ENCODE measurements at places on chromosomes 2 and 18. TPM values are rescaled to one million over a fixed set of nuclear protein-coding genes. Genes with fewer than 3 reads are reported as not detected.

GRCh38 chr2:157301307-157301706, 24.3 kb downstream of the ERMN start:
- no peak overlapping the region for H3K27ac ChIP-seq
- DNase-seq, result no peak
- no peaks in the 10 kb centered on the region for H3K36me3 ChIP-seq
- peaks cover 13% of the 10 kb centered on the region for H3K4me1 ChIP-seq
- no peak overlapping the region for H3K4me3 ChIP-seq

GRCh38 chr2:145399131-145399530, 879.2 kb upstream of the ZEB2 start:
- no peaks in the 10 kb centered on the region for H3K4me1 ChIP-seq
- no peak for DNase-seq
- no peak overlapping the region for H3K27ac ChIP-seq
- H3K27me3 ChIP-seq, result no peaks in the 10 kb centered on the region

- H3K36me3 ChIP-seq, result no peaks in the 10 kb centered on the region
- H3K4me1 ChIP-seq, result no peaks in the 10 kb centered on the region
Measured at GRCh38 chr2:21819454-21819853, 695.7 kb downstream of the TDRD15 start.

GRCh38 chr2:142867136-142867535, 10.3 kb upstream of the KYNU start:
- no peak for DNase-seq
- peaks cover 6% of the 10 kb centered on the region for H3K27me3 ChIP-seq
- H3K36me3 ChIP-seq, result no peaks in the 10 kb centered on the region
- H3K4me3 ChIP-seq, result no peak overlapping the region
- H3K4me1 ChIP-seq, result no peaks in the 10 kb centered on the region

GRCh38 chr2:180366481-180366880, 359.4 kb upstream of the CWC22 start:
- no peaks in the 10 kb centered on the region for H3K27me3 ChIP-seq
- no peak overlapping the region for H3K4me3 ChIP-seq
- H3K36me3 ChIP-seq, result no peaks in the 10 kb centered on the region
- H3K4me1 ChIP-seq, result no peaks in the 10 kb centered on the region
- no peak for DNase-seq
- no peak overlapping the region for H3K27ac ChIP-seq

DNA sequence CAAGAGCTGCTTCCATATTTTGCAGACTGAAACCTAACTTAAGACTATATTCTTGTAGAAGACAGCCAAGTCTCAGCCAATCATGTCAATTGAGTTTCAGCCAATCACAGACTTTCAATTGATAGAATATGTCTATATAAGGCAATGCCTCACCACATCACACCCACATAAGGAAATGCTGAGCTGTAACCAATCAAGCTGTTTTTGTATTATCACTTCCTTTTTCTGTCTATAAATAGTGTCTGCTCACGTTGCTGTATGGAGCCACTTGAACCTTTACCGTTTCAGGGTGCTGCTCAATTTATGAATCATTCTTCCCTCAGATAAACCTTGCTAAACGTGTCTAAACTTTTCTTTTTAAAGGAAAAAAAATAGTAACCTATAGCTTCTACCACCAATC, 1554.4 kb upstream of the LRRTM1 start:
- no peak for DNase-seq
- H3K27ac ChIP-seq, result no peak overlapping the region
- H3K36me3 ChIP-seq, result no peaks in the 10 kb centered on the region
- no peaks in the 10 kb centered on the region for H3K4me1 ChIP-seq

DNA sequence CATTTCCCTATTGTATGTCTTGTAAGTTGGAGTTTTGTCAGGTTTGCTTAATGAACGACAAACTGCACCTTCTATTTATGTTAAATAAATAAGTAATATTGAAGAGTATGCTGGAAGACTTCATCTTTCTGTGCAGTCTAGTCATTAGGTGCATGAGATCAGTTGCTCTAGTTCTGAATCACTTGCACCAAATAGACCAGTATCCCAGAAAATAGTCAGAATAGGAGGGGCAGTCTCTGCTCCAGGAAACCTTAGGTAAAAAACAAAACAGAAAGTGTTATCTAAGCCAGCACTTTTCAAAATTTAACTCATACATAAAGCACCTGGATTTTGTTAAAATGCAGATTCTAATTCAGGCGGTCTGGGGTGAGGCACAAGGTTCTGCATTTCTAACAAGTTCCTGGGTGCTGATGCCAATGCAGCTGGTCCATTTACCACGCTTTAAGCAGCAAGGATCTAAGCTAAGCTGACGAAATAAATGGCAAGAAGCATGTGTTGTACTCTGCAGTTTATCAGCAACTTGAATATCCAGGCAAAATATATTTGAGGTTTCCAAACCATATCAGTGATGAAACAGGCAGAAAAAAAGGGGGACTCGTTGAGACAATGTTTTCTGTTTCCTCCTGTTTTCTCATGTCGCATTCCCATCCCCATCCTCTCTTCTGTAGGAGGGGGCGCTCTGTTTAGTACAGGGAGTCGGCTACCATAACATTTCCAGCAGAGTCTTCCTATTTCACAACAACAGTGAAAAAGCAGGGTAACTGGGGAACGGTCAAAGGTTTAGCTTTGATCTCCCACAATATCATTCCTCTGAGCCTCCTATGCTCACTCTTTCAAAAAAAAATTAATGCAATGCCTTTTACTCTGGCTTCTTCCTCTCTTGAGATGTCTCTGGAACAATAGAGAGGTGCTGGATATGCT, 106.4 kb downstream of the MBD2 start:
- H3K36me3 ChIP-seq, result no peaks in the 10 kb centered on the region
- H3K4me1 ChIP-seq, result peaks cover 2% of the 10 kb centered on the region
- H3K27ac ChIP-seq, result no peak overlapping the region
- no peak for DNase-seq
- H3K4me3 ChIP-seq, result no peak overlapping the region

DNA sequence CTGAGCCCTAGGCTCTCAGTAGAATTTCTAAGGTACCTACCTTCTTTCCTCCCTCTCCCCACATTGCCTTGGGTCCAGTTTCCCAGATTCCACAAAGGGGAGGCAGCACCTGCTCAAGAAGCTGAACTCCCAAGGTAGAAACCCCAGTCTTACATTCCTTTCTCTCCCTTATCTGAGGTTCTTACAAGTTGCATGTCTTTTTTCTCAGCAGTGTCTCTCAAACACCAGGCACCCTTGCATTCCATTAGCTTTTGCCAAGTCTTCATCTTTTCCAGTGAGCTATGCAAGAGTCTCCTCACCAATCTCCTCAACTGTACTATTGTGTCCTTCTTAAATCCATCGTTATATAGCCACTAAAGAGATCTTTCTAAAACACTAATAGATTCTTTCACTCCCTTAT, 4.1 kb upstream of the NT5C1B start:
- no peak overlapping the region for H3K27ac ChIP-seq
- H3K4me1 ChIP-seq, result no peaks in the 10 kb centered on the region
- H3K36me3 ChIP-seq, result peaks cover 19% of the 10 kb centered on the region
- DNase-seq, result no peak

GRCh38 chr2:231707625-231707926, 749 bp upstream of the PTMA start:
- peaks cover 12% of the 10 kb centered on the region for H3K27me3 ChIP-seq
- H3K27ac ChIP-seq, result peak overlapping the region; percentile 100
- peaks cover 36% of the 10 kb centered on the region for H3K36me3 ChIP-seq
- H3K4me3 ChIP-seq, result peak overlapping the region; percentile 95

- H3K27me3 ChIP-seq, result no peaks in the 10 kb centered on the region
- no peak for DNase-seq
- no peaks in the 10 kb centered on the region for H3K4me1 ChIP-seq
Measured at GRCh38 chr18:73563345-73563744, 584.3 kb downstream of the FBXO15 start.

GRCh38 chr2:1713142-1713838, 31.0 kb downstream of the PXDN start:
- no peak overlapping the region for H3K27ac ChIP-seq
- no peaks in the 10 kb centered on the region for H3K36me3 ChIP-seq
- H3K4me1 ChIP-seq, result no peaks in the 10 kb centered on the region
- DNase-seq, result no peak
- no peak overlapping the region for H3K4me3 ChIP-seq
- H3K27me3 ChIP-seq, result peaks cover 5% of the 10 kb centered on the region

The ZNF804A gene
- not detected for total RNA-seq

The MATN3 gene
- not detected for total RNA-seq

The STAT4 gene
- total RNA-seq, result 80.6 TPM

The TNS1 gene
- total RNA-seq, result 1.4 TPM

The MAP3K19 gene
- total RNA-seq, result not detected

The MYL12B gene
- 234 TPM for total RNA-seq

The TUBB8B gene
- not detected for total RNA-seq

The CFAP53 gene
- 0.54 TPM for total RNA-seq

The PLCL1 gene
- total RNA-seq, result 0.22 TPM
